ENCODE measurements at places on chromosomes 2 and 18.

- DNase-seq = peak; percentile 28
Observed at GRCh38 chr2:205665791-205666190, 16.5 kb upstream of the NRP2 start.

DNA sequence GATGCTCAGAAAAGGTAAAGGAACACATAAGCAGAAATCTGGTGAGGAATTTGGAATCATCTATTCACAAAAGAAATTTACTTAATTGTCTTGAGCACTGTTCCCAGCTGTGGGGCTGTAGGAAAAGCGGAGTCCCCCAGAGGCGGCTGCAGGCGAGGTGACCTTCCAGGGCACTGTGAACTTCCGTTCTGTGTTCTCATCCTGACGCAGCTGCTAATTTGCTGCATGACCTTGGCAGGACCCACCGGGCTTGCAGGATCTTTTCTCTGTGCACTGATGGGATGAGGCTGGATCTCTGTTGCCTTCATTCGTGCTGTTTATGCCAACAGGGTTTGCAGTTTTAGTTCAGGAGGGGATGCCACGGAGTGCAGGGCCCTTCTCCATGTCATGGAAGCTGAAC is 301.9 kb upstream of the MYT1L start:
- no peak for DNase-seq

- DNase-seq = peak; percentile 85
Observed at GRCh38 chr18:12659904-12660605, 2.1 kb upstream of the SPIRE1 start.

GRCh38 chr2:55010149-55010591 is 40.1 kb downstream of the RTN4 start:
- no peak for DNase-seq
